ENCODE measurements at places on chromosomes 4 and X. TPM values are rescaled to one million over a fixed set of nuclear protein-coding genes. Genes with fewer than 3 reads are reported as not detected.

KLKB1 gene
- 0.15 TPM for total RNA-seq

- DNase-seq = no peak
Observed at GRCh38 chr4:48629458-48629857, 139.4 kb downstream of the ZAR1 start.

- DNase-seq = no peak
Observed at GRCh38 chrX:54043056-54043455, 1.2 kb downstream of the PHF8 start.

GRCh38 chr4:105208561-105208960, 61.9 kb downstream of the TET2 start:
- no peak for DNase-seq
